Activated CD4-positive, CD25-positive, alpha-beta regulatory T cell treated with anti-CD3 and anti-CD28 coated beads, Interleukin-2, amount 50 U/mL, for 72 hours (primary cell): ENCODE measurements at places on chromosomes 6 and 20.

GRCh38 chr20:57391439-57392301, 474 bp downstream of the RBM38 start:
- peak; percentile 56 for DNase-seq

DNA sequence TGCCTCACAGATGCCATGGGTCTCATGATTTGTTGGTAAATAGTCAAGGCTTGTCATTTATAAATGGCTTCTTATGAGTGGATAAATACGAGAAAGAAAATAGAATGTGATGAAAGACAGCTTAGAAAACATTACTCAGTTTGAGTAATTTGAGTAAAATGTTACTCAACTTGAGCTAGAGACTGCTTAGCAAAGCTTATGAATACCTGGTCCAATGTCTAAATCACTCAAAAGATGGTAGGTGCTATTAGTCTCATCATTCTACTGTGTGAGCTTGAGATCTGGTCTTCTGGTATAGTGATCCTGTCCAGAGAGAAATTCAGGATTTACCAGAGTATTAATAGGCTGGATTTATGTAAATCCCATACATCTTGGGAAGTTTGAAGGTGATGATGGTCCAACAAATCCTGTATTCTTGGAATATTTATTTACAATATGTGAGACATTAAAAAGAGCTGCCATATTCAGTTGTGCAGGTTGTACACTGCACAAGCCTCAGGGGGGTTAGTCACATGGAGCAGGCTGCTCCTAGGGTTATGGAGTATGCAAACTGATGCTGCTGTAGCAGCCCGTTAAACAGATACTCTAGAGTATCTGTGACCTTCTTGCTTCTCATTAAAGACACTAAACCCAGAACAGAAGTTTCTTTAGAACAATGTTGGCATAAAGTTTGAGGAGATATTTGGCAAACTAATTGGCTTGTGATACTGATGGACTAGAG, 112.9 kb downstream of the RCAN2 start:
- DNase-seq: no peak

GRCh38 chr6:27838945-27839625, 73.1 kb downstream of the OR2B2 start:
- DNase-seq: no peak

DNA sequence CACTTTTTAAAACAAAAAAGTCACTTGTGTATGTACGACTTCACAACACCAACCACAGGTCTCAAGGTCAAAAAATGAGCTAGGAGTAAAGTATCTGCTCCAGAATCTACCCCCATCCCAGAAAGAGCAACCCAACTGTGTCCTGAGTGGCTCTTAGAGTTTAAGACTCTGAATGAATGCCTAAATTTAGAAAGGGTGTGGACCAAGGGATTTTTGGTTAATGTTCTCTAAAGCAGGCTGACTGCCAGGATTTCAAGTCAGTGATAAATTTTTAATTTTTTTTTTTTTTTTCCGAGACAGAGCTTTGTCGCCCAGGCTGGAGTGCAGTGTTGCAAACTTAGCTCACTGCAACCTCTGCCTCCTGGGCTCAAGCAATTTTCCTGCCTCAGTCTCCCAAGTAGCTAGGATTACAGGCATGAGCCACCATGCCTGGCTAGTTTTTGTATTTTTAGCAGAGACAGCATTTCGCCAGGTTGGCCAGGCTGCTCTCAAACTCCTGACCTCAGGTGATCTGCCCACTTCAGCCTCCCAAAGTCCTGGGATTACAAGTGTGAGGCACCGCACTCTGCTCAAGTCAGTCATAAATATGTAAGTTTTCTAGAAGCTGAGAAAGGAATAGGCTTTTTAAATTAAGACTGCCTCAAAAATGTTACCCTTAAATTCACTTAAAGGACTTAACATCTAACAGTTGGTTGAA, 20.2 kb downstream of the STAU1 start:
- DNase-seq: no peak

GRCh38 chr6:63636518-63637021, 968 bp downstream of the PHF3 start:
- DNase-seq: peak; percentile 55

- no peak for DNase-seq
Measured at GRCh38 chr6:88268508-88268907, 102.4 kb upstream of the CNR1 start.

- no peak for DNase-seq
Measured at GRCh38 chr20:40335901-40336351, 353.1 kb downstream of the MAFB start.

GRCh38 chr6:150684714-150685459, 85.2 kb downstream of the PLEKHG1 start:
- DNase-seq: no peak

GRCh38 chr20:59022754-59023153, 3.5 kb downstream of the TUBB1 start:
- DNase-seq: no peak

- no peak for DNase-seq
Measured at GRCh38 chr20:57440678-57441509, 49.7 kb downstream of the RBM38 start.

GRCh38 chr6:82283771-82284410, 36.3 kb upstream of the IBTK start:
- DNase-seq: no peak

DNA sequence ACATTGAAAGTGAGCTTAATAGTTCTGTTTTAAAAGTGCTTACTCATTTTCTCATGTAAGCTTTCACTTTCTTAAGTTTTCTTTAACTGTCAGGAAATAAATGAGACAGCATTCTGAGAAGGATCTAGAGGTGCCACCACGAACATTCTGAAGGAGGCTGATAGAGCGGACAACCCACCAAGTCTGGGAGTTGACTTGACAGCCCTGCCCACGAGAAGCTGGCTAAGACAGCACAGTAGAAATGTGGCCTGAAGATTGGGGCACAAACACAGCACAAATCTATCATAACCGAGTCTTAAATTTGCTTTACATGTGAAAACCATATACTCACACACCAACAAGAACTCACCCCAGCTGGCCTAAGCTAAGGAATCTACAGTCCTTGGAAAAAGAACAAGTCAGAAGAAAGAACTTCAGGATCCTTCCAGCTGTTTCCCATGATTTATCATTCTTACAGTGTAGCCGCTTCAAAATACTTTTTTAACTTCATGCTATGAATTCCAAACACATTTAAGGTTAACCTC, 144.2 kb upstream of the TNFAIP3 start:
- no peak for DNase-seq

DNA sequence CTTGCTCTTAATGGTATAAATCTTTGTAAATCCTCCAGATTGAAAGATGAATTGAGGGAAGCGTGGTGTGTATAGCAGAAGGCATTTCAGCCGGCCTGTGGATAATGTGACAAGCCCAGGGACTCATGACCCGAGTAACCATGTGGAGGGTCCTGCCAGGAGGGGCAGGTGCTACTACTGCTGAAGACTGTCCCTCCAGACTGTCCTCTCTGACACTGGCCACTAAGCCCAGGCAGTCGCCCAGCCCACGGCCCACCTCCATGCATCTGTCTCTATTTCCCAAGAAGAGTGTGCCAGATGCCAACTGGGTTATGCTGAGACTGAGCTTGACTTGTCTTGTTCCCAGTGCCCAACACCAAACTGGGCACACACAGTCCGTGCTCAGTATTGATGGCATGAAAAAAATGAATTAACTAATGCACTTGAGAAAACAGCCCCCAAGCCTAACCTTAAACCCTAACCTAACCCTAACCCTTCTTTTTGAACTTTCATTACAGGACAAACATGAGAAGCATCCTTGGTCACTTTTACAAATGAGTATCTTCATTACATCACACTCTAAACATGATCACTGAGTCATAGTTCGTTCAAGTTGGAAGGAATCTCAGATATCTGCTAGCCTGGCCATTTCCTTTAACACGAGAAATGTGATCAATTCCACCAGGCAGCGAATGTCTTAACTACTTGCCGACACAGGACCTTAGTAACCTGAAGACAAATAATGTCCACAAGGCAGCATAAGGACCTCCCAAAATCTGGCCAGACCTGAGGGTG, 182.2 kb upstream of the RREB1 start:
- no peak for DNase-seq

DNA sequence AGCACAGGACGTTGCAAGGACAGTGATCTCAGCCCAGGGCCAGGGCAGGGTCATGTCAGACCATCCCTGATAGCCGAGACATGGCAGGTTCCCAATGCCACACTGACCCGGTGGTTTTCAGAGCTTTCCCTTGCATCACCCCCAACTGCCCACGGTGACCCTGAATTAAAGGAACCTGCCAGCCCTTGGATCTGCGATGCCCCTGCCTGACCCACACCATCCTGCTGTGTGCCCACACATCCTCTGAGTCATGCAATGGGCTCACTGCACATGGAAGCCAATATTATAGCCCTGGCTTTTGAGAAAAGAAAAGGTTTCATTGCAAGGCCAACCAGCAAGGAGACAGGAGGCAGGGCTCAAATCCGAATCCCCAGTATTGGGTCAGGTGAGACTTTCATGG, 132.6 kb upstream of the CST7 start:
- DNase-seq: no peak

GRCh38 chr20:54794110-54794509, 318.7 kb downstream of the DOK5 start:
- no peak for DNase-seq

GRCh38 chr6:7633361-7633760, 43.4 kb downstream of the SNRNP48 start:
- no peak for DNase-seq

- DNase-seq: no peak
Measured at GRCh38 chr6:111076024-111076695, 11.1 kb upstream of the SLC16A10 start.

DNA sequence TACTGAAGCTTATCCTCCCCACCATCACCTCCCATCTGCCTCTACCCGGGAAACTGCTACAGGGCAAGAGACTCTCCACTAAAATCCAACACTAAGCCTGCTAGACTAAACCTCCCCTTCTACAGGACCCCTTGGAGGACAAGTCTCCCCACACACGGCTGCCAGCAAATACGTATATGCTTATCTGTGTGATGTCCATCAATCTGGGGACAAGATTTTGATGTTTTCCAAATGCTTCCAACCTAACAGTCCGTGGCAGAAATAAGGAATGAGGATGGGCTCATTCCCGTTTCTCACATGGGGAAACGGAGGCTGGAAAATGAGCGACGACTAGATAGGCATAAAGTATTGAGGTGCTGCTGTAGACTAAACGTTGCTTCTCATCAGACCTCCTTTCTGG, 1.8 kb downstream of the KCNK5 start:
- no peak for DNase-seq

GRCh38 chr20:37471741-37472235, 49.3 kb upstream of the NNAT start:
- no peak for DNase-seq

DNA sequence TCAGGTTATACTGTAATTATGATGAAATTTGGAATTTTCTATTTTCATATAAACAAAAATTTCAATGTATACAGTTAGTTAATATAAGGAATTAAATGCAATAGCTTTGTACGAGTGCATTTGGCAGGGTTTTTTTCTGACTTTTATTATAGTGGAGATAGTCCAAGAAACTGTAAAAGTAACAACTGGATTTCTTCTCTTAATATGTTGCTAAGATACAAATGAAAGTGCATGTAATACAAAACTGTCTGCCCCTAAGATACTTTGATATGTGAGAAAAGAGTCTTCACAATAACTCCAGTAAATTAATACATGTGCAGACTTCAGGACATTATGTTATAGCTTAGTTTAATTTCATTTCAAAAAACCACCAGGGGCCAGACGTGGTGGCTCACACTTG, 721.4 kb downstream of the CBLN4 start:
- DNase-seq: no peak

- no peak for DNase-seq
Measured at GRCh38 chr20:15654208-15654649, 919.0 kb downstream of the KIF16B start.

GRCh38 chr6:79378957-79379356, 144.5 kb upstream of the HMGN3 start:
- no peak for DNase-seq

DNA sequence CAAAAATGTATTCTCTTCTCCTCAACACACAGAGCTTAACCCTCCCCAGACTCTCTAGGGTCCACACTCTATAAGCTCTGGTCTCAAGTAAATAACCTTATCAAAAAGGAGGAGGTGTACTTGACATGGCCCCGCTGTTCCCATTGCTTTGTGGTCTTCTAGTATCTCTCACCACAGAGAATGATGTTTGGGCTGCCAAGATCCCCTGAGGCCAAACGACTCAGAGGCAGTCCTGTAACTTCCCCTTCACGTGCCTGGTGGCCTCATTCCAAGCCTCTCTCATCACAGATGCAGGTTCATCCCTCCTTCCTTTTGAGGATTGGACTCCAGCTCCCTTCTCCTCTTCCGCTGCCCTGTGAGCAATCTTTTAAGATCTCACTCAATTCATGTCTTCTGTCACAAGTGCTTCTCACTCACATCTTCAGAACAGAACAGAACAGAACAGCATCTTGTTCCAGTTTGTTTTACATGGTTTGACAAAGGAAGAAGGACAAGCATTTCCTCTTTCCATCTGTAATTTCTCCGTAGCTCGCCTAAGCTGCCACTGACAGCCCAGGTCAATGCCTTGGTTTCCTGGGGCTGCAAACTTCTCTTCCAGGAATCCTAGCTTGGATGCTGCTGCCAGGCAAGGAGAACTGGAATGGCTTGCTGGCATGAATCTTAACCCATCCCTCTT, 541.5 kb downstream of the CD83 start:
- DNase-seq: no peak

- DNase-seq: peak; percentile 32
Measured at GRCh38 chr6:53795702-53796450, 1.1 kb downstream of the LRRC1 start.

DNA sequence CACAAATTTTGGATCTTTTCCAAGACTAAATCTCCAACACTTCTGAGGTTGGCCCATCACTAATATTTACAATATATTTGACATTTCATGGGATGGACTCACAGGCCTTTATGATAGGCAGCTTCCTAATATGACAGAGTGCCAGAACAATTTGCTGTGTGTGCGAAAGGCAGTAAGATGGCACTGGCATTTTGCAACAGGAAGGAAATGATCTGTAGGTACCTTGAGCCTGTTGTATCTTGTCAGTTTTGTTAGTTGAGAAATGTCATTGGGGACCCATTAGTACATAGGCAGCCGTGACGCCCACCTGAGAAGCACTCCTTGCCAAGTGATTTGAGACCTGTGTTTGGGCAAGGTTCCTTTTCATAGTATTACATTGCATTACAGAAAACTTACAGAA, 153.4 kb upstream of the HEY2 start:
- no peak for DNase-seq

DNA sequence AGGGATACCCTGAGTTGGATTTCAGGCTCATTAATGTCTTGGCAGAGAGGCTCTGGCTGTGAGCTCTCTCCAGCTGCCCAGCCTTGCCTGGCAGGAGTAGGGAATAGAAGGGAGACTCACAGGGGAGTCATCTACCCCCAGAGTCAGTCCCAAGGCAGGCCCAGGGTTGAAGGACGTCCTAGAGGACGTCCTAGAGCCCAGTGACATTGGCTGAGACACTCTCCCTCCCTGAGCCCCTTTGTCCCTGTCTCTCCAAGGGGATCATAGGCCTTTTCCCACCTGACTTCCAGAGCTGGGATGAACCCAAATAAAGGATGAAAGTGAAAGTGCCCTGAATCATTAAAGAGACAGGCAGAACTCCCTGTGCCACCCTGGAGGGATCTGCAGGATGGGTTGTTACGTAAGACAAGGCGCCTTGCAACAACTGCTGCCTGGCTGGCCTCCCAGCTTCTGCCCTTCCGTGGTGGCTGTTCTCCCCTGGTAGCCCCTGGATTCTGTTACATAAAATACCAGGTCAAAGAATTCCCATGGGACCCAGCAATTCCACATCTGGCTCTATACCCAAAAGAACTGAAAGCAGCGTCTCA, 53.6 kb upstream of the SIRPA start:
- DNase-seq: no peak

- DNase-seq: no peak
Measured at GRCh38 chr6:14265049-14266021, 147.8 kb downstream of the CD83 start.

- no peak for DNase-seq
Measured at GRCh38 chr6:31578184-31579118, 3.1 kb downstream of the TNF start.
